Nephron progenitor cell (in vitro differentiated cells): ENCODE measurements at places on chromosomes 16 and 17.

DNA sequence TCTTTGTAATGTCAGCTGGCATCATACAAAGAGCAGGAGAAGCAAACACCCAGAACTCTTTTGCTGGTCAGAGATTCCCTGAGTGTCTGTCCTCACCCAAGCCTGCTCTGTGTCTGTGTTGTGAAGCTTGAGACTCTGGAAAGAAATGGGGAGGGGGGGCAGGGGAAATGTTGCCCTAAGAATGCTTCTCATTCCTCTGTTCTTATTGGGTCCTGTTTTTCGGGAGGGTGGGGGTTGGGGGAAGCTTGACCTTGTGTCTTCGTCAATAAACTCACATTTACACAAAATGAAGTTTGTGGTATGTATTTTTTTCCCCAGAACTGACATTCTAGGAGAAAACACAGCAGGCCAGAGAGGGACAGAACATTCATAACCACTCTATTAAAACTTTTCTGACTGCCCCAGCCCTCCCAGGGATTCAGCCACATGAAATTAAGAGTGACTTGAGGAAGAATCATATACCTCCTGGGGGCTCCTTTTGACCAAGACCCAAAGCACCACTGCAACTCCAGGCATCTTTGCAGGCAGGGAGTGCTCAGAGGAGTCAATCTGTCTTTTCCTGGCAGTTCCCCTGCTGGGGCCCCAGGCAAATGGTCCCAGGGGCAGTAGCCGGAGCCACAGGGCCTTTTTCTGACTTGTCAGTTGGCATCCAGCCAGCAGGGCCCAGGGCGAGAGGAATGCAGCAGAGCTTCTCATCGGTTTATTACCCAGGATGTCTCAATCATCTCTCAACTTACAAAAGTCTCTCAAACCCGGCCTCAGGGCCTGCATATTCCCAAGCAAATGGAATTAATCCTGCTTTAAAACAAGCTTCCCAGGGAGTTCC lies 5.1 kb upstream of the RASL10B start:
- peak; percentile 64 for DNase-seq

DNA sequence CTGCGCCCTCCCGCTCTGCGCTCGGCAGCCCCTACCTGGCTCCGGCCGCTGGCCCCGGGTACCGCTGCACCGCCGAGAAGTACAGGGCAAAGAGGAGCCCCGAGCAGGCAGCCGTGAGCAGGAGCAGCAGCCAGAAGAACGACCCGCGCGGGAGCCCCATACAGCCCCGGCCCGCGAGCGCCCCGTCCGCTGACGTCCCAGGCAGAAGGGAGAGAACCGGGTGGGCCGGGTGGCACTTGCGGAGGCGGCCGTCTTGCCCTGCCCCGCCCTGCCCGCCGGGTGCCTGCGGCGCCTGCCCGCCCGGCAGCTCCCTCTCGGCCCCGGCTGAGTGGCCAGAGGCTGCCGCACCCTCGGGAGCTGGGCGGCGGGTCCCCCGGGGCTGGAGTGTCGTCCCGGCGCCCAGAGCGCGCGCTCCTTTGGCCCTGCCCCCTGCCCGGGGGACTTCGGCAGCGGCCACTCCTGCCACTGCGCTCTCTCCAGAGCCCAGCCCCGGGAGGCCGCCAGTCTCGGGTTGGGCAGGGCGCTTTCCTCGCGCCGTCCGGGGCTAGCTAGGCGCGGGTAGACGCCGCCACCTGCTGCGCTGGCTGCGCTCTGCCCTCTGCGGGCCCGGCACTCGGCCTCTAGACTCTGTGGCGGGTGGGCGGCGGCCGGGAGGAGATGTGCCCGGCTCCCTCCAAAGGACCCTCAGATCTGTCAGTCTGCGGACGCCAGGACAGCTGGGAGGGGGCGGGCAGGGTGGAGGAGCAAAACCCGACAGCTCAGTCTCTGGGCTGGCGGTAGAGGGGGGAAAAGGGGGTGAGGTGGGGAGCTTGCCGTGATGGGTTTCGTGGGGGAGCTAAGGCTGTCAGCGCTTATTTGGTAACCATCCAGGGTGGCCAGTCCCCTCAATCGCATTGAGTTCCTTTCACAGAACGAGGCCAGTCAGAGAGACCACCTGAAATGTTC lies at the start of gene ST6GALNAC2:
TSS of gene ST6GALNAC2 (minus strand) at position 212 of the 945 bp plus-strand sequence. CDS start at position 160, 52 bp downstream.
- DNase-seq = peak; percentile 64

- DNase-seq = no peak
Measured at GRCh38 chr17:14112407-14112806, 43.1 kb downstream of the COX10 start.

GRCh38 chr17:82239401-82239925 lies 10.6 kb downstream of the SLC16A3 start:
- DNase-seq = no peak

DNA sequence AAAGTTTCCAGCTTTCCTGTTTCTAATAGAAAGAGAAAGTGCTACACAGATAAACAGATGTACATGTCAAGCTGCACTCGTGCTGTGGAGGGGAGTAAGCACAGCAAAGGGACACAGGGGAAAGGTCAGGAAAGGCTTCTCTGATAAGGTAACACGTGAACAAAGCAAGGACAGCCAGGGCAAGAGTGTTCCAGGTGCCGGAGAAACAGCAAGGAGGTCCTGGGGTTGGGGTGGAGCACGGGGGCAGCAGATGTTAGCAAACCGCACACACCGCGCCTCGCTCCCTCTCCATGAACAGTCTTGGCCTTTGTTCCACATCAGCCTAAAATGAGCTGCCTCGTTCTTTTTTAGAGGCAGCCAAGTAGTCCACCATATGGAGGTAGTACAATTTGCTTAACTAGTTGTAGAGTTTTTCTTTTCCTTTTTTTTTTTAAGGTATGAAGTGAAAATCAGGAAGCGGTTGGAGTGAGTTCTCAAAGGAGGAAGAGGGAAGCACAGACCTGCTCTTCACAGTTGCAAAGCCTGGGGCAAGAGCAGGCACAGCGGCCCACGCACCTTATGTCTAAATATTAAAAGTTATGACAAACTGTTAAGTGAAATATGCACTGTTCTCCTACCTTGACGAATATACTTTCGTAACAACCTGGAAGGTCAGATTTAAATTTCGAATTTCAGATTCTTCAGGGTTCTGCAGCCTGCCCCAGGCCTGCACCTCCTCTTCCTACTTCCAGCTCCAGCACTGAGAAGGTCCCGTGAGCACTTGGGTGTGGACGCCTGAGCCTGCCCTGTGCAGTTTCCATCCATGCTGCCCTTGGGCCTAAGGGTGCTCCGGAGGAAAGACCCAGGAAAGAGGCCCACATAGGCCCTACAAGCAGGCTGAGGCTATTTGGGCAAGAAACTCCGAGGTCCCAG lies 41.5 kb upstream of the RPH3AL start:
- DNase-seq = no peak

DNA sequence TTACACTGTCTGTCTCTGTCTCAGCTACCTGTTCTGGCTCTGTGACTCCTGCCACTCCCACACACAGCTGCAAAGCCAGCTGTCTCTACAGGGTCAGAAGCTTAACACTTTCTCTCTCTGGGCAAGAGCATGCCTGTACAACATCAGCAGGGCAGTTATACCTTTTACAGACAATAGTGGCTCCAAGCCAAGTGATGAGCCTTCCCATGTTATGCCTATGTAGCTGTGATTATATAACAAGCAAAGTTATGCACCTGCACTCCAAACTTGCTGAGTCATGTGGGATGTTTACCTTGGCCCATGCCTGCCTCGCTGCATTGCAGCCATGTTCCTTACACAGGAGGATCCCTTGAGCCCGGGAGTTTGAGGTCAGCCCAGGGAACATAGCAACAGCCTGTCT lies 31.8 kb upstream of the APPBP2 start:
- DNase-seq = no peak
